ENCODE measurements at places on chromosomes 7 and 10. TPM values are rescaled to one million over a fixed set of nuclear protein-coding genes. Genes with fewer than 3 reads are reported as not detected.

The SPDYE11 gene
- total RNA-seq = 0.10 TPM

The ELN gene
- 203 TPM for total RNA-seq

The CDC14C gene
- not detected for total RNA-seq

GRCh38 chr10:74643596-74643975, 182.8 kb upstream of the KAT6B start:
- H3K36me3 ChIP-seq = no peaks in the 10 kb centered on the region
- no peak for DNase-seq
- H3K27me3 ChIP-seq = no peaks in the 10 kb centered on the region
- H3K27ac ChIP-seq = no peak overlapping the region

GRCh38 chr10:48814933-48815332, 124.7 kb downstream of the LRRC18 start:
- no peaks in the 10 kb centered on the region for H3K27me3 ChIP-seq
- H3K4me1 ChIP-seq = peaks cover 4% of the 10 kb centered on the region
- no peaks in the 10 kb centered on the region for H3K36me3 ChIP-seq
- no peak for DNase-seq
- H3K4me3 ChIP-seq = no peak overlapping the region

The SPDYE2 gene
- not detected for total RNA-seq

The H2BK1 gene
- not detected for total RNA-seq

The PWWP2B gene
- 10.5 TPM for total RNA-seq

The LAMB1 gene
- 312 TPM for total RNA-seq

DNA sequence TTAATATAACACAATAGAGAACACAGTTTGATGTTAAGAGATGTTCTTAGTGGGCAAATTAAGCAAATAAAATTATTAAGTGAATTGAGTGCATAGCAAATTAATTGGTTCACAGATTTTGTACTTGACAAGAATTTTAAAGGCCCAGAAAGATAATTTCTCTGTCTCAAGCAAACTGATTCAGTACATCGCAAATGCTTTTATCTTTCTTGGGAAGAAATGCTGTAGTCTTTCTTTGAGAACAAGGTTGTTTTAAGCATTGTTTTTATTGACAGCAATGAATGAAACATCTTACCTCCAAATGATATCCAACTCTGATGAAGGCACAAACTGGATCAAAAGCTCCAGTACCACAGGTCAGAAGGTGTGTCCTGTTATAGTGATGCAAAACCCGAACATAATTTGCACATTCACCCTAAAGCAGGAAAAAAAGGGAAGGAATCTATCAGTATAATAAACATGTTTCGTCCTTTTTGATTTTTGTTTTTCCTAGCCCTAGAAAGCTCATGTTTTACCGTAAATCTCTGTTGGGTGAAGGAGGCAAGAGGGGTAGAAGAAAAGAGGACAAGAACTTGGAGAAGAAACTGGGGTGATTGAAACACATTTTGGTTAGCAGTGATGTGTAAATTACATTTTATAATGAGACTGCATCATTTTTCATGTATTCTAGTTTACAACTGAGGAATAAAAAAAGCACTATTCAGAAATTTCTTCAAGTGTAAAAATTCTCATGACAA, 182.6 kb downstream of the SEMA3E start:
- H3K36me3 ChIP-seq = no peaks in the 10 kb centered on the region
- DNase-seq = no peak
- no peak overlapping the region for H3K27ac ChIP-seq
- no peak overlapping the region for H3K4me3 ChIP-seq
- H3K4me1 ChIP-seq = no peaks in the 10 kb centered on the region

The GHRHR gene
- total RNA-seq = 2.7 TPM

The SFTPA1 gene
- total RNA-seq = not detected

The ANKRD61 gene
- total RNA-seq = 0.11 TPM

- DNase-seq = no peak
- H3K4me1 ChIP-seq = peaks cover 10% of the 10 kb centered on the region
- no peak overlapping the region for H3K4me3 ChIP-seq
- H3K27me3 ChIP-seq = no peaks in the 10 kb centered on the region
- no peak overlapping the region for H3K27ac ChIP-seq
Measured at GRCh38 chr10:1384026-1384425, 327.8 kb downstream of the WDR37 start.

DNA sequence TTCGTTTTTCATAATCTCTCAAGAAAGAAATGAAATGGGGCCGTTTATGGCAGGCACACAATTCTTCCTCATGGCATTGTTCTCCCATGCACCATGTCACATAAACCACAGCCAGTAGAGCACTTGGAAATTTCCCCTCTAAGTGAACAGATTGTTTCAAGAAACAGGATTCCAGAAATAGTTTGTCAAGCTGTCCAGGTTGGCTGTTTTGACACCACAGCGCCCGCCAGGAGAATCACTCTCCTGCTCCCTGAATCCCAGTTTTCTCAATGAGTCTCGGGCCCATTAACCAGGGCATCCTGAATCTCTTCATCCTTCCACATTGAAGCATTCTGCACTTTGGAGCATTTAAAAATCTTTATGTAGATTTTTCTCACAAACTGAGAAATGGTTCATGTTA, 172.2 kb upstream of the NEBL start:
- no peak for DNase-seq
- no peaks in the 10 kb centered on the region for H3K27me3 ChIP-seq
- no peak overlapping the region for H3K4me3 ChIP-seq
- no peak overlapping the region for H3K27ac ChIP-seq
- no peaks in the 10 kb centered on the region for H3K36me3 ChIP-seq

The MOGAT3 gene
- total RNA-seq = not detected

GRCh38 chr7:26704786-26705185, 159.6 kb downstream of the SKAP2 start:
- H3K27me3 ChIP-seq = no peaks in the 10 kb centered on the region
- no peaks in the 10 kb centered on the region for H3K4me1 ChIP-seq
- no peaks in the 10 kb centered on the region for H3K36me3 ChIP-seq
- no peak overlapping the region for H3K4me3 ChIP-seq
- no peak for DNase-seq

The ZNF425 gene
- total RNA-seq = 5.8 TPM

The CLDN15 gene
- total RNA-seq = 3.3 TPM

The SYT15 gene
- total RNA-seq = 3.3 TPM

GRCh38 chr10:11797847-11798633, 25.1 kb upstream of the PROSER2 start:
- peak; percentile 9 for DNase-seq
- no peaks in the 10 kb centered on the region for H3K36me3 ChIP-seq
- H3K27me3 ChIP-seq = no peaks in the 10 kb centered on the region
- peaks cover 8% of the 10 kb centered on the region for H3K4me1 ChIP-seq
- H3K27ac ChIP-seq = no peak overlapping the region

DNA sequence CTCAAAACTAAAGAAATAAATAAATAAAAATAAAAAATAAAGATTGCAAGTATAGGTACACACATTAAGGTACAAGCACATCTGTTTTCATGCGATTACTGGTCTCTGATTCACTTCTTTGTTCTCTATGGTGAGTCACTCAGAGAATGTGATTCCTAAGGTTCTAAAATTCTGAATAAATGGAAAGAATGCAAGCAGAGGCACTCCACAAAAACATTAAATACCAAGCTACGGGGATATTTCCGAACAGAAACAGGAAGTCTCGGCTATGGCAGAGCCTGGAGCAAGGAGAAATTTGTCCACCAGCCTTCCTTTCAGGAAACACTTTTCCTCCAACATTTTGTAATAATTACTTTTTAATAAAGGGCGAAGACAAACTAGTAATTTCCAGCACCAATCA, 1.4 kb downstream of the VOPP1 start:
- no peak for DNase-seq
- H3K4me3 ChIP-seq = peak overlapping the region; percentile 71
- no peaks in the 10 kb centered on the region for H3K36me3 ChIP-seq
- H3K27ac ChIP-seq = peak overlapping the region; percentile 45
- no peaks in the 10 kb centered on the region for H3K27me3 ChIP-seq
- H3K4me1 ChIP-seq = peaks cover 36% of the 10 kb centered on the region

The SCIN gene
- 9.0 TPM for total RNA-seq

DNA sequence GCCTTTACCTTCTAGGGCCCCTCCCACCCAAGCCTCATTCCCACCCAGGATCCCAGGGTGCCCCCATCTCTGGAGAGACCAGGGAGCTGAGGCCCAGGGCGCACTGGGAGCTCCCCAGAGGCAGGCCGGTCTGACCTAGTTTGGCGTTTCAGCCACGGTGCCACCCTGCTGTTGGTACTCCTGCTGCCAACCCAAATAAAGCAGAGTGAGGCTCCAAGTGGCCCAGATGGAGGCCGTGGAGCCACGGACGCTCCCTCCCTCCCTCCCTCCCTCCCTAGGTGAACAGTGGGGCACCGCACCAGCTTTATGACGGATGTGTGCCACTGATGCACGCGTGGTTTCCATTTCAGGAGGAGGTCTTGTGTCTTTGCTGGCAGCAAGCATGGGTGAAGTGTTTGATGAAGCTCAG, 1.8 kb downstream of the INPP5A start:
- H3K4me3 ChIP-seq = peak overlapping the region; percentile 16
- H3K36me3 ChIP-seq = peaks cover 22% of the 10 kb centered on the region
- H3K4me1 ChIP-seq = peaks cover 65% of the 10 kb centered on the region
- no peak for DNase-seq

The OR13A1 gene
- not detected for total RNA-seq

DNA sequence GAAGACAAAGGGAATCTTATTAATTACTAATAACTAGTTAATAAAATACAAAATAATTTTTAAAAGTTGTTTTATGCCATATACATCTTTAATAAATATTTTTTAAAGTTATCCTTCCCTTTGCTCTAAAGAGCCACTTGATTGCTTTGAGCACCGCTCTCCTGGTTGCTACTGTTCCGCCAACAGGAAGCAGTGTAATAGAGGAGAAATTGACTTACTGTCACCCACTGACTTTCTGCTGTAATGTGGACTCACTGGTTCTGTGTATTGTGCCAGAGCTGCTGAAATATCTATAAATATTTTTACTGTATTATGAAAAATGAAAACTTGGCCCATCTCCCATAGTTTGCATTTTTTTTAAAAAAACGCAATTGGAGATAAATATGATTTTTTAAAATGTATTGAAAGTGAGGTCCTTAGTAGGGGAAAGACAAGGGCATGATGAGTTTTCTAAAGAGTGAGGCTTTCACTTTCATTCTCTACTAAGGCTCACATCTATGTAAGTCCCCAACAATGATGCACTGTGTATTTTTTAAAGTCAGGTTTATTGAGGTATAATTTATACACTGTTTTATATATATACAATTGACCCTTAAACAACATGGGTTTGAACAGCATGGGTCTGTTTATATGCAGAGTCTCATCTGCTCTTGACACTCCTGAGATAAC, 100.5 kb downstream of the NPY start:
- H3K27me3 ChIP-seq = no peaks in the 10 kb centered on the region
- H3K36me3 ChIP-seq = no peaks in the 10 kb centered on the region
- no peak overlapping the region for H3K27ac ChIP-seq
- no peaks in the 10 kb centered on the region for H3K4me1 ChIP-seq
- DNase-seq = no peak

DNA sequence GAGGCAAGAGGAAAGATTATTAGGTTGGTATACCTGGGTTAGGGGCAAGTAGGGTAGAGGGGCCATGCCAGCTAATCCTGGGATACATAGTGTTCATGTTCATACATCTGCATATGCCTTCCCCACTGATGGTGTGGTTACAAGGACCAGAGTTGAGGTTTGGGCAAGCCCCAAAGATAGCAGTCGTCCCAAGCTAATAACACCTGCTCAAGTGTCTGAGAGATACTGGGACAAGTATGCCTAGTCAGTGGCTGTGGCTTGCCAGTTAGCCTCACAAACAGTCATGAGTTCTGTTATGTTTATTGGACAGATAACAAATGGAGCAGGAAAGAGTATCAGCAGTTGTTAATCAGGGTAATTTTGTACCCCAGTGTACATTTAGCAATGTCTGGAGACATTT, 139.6 kb downstream of the ADAM22 start:
- no peak overlapping the region for H3K4me3 ChIP-seq
- no peaks in the 10 kb centered on the region for H3K4me1 ChIP-seq
- no peaks in the 10 kb centered on the region for H3K27me3 ChIP-seq
- DNase-seq = no peak

The SNCG gene
- total RNA-seq = 169 TPM

DNA sequence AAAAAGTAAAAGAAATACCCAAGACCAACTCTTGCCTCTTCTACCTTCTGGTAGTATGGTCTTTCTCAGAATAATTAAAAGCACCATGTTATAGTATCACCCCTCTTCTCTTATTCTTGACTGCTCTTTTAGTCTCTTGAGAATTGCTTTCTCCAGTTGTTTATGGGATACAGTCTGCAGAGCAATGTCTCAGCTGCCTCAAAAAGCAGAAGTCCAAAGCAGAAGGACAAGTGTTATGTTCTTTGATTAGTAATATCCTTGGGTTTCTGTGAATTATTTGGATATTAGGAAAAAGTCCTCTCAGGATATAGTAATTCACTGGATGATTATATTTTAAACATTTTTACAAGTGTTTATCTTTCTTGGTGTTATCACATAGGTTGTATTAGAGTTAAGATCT, 7.4 kb downstream of the TAS2R41 start:
- DNase-seq = no peak
- H3K36me3 ChIP-seq = no peaks in the 10 kb centered on the region
- H3K27me3 ChIP-seq = no peaks in the 10 kb centered on the region
- no peaks in the 10 kb centered on the region for H3K4me1 ChIP-seq
- H3K4me3 ChIP-seq = no peak overlapping the region
- no peak overlapping the region for H3K27ac ChIP-seq

DNA sequence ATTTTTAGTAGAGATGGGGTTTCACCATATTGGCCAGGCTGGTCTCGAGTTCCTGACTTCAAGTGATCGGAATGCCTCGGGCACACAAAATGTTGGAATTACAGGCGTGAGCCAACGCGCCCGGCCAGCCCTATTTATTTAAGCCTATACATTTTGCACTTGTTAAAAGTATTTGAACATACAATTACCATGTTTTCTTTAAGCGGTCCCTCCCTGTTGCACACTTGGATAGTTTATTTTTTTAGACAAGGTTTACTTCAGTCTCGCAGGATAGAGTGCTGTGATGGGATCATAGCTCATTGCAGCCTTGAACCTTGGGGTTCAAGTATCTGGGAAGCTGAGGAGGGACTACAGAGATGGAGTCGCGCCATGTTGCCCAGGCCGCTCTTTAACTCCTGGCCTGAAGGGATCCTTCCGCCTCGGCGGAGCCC, 35.7 kb upstream of the SRRM3 start:
- peak overlapping the region; percentile 77 for H3K4me3 ChIP-seq
- peak overlapping the region; percentile 79 for H3K27ac ChIP-seq
- DNase-seq = no peak
- peaks cover 14% of the 10 kb centered on the region for H3K4me1 ChIP-seq
- no peaks in the 10 kb centered on the region for H3K36me3 ChIP-seq
- H3K27me3 ChIP-seq = no peaks in the 10 kb centered on the region

DNA sequence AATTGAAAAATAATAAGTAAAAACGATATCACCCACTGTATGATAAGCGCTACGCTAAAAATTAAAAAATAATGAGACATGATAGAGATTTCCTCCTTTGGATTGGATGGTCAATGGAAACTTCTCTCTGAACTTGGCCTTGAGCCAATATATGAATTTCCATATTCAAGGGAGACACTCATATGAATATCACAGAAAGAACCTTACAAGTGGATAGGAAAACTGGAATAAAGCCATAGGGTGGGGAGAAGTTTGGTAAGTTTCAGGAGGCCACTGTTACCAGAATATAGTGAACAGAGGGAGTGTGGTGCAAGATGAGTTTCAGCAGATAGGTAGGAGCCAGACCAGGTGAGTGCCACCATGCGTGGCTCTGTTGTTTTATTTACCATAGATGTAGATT, 147.2 kb downstream of the SEM1 start:
- DNase-seq = no peak
- no peak overlapping the region for H3K27ac ChIP-seq
- H3K4me3 ChIP-seq = no peak overlapping the region
- no peaks in the 10 kb centered on the region for H3K27me3 ChIP-seq

The CCL24 gene
- not detected for total RNA-seq

The GPR158 gene
- 24.6 TPM for total RNA-seq
